Endodermal cell (in vitro differentiated cells): ENCODE measurements at places on chromosomes 4 and X.

DNA sequence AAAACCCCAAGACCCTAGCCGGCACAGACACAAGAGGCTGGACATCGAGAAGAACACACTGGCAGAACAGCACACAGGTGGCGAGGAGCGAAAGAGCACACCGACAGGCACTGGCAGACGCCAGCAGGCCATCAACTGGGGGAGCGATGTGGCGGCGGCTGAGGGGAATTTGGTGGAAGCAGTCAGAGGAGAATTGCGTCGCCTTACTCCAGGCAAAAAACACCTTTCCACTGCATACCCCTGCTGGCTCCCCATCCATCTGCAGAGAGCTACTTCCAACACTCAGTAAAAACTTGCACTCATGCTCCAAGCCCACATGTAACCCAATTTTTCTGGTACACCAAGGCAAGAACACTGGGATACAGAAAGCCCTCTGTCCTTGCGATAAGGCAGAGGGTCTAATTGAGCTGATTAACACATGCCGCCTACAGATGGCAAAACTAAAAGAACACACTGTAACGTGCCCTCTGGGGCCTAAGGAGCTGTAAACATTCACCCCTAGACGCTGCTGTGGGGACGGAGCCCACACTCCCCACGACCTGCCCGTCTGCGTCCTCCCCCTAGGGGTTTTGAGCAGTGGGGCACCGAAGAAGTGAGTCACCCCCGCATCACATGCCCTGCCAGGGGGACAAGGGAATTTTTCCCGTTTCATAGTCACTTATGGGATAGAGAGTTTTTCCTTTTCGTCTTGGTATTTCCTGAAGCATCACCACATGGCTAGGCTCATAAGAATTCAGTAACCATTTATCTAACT is 262.3 kb downstream of the KCTD8 start:
- H3K27me3 ChIP-seq = no peaks in the 10 kb centered on the region
- no peaks in the 10 kb centered on the region for H3K36me3 ChIP-seq
- H3K4me1 ChIP-seq = no peaks in the 10 kb centered on the region
- H3K4me3 ChIP-seq = no peak overlapping the region

- H3K4me3 ChIP-seq = no peak overlapping the region
- no peak for DNase-seq
- no peak overlapping the region for H3K27ac ChIP-seq
- H3K4me1 ChIP-seq = no peaks in the 10 kb centered on the region
- no peaks in the 10 kb centered on the region for H3K36me3 ChIP-seq
These were observed 353.3 kb downstream of the OPHN1 start for GRCh38 chrX:68079961-68080360.

DNA sequence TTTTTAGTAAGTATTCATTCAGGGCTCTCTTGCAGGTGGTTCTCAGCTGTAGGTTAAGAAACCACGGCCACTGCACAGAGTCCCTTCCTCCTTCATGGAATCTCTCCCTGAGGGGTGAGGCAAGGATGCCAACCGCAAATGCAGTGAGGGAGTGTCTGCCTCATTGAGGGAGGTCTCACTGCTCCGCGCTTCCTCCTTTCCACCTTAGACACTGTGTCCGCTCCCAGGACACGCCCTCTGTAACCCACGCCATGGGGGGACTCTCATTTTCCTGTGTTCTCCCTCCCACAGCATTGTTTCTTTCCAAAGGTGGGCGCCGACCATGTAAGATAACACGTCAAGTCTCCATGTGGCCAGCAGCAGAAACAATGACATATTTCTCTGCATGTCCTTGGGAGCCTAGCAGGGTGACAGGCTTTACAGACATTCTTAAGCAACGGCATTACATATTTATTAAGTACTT is 63.2 kb downstream of the SEPSECS start:
- no peak overlapping the region for H3K4me3 ChIP-seq
- no peaks in the 10 kb centered on the region for H3K36me3 ChIP-seq
- no peaks in the 10 kb centered on the region for H3K27me3 ChIP-seq
- peak; percentile 43 for DNase-seq
- no peak overlapping the region for H3K27ac ChIP-seq

DNA sequence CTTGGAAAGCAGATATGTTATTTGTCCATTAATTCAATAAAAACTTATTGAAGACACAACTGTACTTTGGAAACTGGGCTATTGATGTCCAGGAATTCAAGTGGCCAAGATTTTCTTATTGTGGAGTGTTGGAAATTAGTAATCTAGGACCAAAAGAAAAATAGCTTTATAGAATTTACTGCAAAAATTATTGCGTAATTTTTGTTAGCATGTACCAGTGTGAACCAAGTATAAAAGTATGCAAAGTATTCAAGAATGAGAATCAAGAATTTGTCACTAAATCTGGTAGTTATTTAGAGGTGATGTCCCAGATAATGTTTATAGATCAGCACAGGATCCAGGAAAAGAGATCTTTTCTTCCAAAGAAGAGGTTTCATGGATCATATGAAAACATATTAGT is 468.9 kb upstream of the CTSO start:
- H3K36me3 ChIP-seq = no peaks in the 10 kb centered on the region
- no peaks in the 10 kb centered on the region for H3K27me3 ChIP-seq
- H3K4me3 ChIP-seq = no peak overlapping the region
- DNase-seq = no peak
- no peak overlapping the region for H3K27ac ChIP-seq

- no peak overlapping the region for H3K27ac ChIP-seq
- H3K4me1 ChIP-seq = no peaks in the 10 kb centered on the region
- no peak overlapping the region for H3K4me3 ChIP-seq
- H3K36me3 ChIP-seq = no peaks in the 10 kb centered on the region
These were observed 20.6 kb downstream of the IGFBP7 start for GRCh38 chr4:57089549-57089948.

GRCh38 chr4:157172011-157172410 is 48.5 kb upstream of the GRIA2 start:
- no peak overlapping the region for H3K4me3 ChIP-seq
- no peak for DNase-seq
- H3K36me3 ChIP-seq = no peaks in the 10 kb centered on the region
- H3K4me1 ChIP-seq = no peaks in the 10 kb centered on the region
- H3K27ac ChIP-seq = no peak overlapping the region

- no peaks in the 10 kb centered on the region for H3K36me3 ChIP-seq
- no peak overlapping the region for H3K27ac ChIP-seq
- H3K4me3 ChIP-seq = no peak overlapping the region
- no peak for DNase-seq
These were observed 200.9 kb downstream of the DHRSX start for GRCh38 chrX:2299871-2300270.

DNA sequence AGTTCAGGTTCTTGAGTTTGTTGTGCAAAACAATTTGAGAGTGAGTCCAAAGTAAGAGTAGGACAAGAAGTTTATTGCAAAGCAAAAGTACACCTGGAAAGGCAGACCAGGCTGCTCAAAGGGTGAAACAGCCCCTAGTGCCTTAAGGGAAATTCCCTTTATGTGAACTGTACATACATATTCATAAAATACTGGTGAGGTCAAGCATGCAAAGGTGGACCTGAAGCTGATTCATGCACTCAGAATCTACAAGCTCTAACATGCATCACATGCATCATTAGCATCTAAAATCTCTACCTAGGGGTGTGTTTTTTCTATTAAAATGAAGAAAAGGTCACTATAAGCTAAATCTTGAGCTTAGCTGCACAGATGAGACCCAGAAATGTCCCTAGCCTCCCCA is 266.9 kb downstream of the SPATA18 start:
- no peak overlapping the region for H3K27ac ChIP-seq
- H3K4me1 ChIP-seq = no peaks in the 10 kb centered on the region

- no peak overlapping the region for H3K4me3 ChIP-seq
- no peak for DNase-seq
- H3K36me3 ChIP-seq = no peaks in the 10 kb centered on the region
- H3K27me3 ChIP-seq = no peaks in the 10 kb centered on the region
These were observed 104.1 kb downstream of the COX7B2 start for GRCh38 chr4:46804781-46805413.

DNA sequence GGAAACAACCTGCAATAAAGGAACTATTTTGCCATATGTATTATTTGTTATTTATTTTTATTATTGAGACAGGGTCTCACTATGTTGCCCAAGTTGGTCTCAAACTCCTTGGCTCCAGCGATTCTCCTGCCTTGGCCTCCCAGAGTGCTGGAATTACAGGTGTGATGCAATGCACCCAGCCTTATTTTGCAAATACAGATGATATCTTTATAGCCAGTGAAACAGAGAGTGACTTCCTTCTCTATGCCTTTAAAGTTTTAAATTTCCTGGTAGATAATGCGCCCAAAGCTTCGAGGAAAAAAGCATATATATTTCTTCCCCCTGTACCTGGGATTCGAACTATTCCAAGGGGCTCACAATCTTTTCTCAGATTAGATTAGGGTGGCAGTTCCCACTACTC is 601.1 kb upstream of the HTR2C start:
- no peaks in the 10 kb centered on the region for H3K36me3 ChIP-seq
- no peak for DNase-seq
- H3K27me3 ChIP-seq = no peaks in the 10 kb centered on the region
- H3K4me3 ChIP-seq = no peak overlapping the region

- peaks cover 3% of the 10 kb centered on the region for H3K4me1 ChIP-seq
- H3K36me3 ChIP-seq = no peaks in the 10 kb centered on the region
- H3K27ac ChIP-seq = peak overlapping the region; percentile 38
- no peaks in the 10 kb centered on the region for H3K27me3 ChIP-seq
These were observed 325.5 kb upstream of the F9 start for GRCh38 chrX:139204898-139205667.

GRCh38 chr4:108036213-108036612 is 46.5 kb downstream of the HADH start:
- DNase-seq = no peak
- no peak overlapping the region for H3K4me3 ChIP-seq
- no peaks in the 10 kb centered on the region for H3K4me1 ChIP-seq
- H3K27ac ChIP-seq = no peak overlapping the region

DNA sequence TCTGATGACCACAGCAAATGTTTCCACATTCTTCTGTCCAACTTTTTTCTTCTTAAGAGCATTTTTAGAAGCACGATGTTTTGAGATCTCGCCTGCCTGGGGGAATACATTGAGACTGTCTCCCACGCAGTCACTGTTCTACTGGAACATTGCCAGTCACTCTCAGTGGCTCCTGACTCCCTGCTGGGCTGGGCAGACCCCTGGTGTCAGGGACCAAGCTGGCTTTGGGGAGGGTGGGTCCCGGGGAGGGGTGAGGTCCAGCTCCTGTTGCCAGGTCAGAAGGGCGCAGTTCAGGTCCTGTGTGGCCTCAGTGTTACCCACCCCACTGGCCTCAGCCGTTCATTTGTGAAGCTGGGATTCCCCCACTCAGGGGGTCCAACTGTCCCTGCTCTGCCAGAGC is 18.9 kb upstream of the ABLIM2 start:
- no peak overlapping the region for H3K27ac ChIP-seq
- peaks cover 4% of the 10 kb centered on the region for H3K4me1 ChIP-seq
- H3K4me3 ChIP-seq = no peak overlapping the region
- no peaks in the 10 kb centered on the region for H3K27me3 ChIP-seq

DNA sequence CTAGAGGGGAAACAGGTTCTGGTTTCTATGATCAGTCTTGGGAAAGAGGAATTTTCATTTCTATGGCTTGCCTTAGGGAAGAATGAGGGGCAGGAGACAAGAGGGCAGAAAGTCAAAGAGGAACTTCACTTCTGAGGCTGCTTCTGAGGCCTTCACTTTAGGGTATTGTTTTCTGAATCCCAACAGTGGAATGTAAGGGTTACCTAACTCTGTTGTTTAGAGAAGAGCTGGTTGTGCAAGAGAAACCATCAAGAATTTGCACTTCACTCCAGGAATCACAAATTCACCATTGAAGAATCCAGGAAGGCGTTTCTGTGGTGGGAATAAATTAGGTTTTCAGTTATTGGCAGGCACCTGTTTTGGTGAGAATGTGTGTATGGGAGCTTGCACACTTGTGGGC is 126.7 kb upstream of the AMOT start:
- no peaks in the 10 kb centered on the region for H3K4me1 ChIP-seq
- no peak overlapping the region for H3K27ac ChIP-seq
- H3K36me3 ChIP-seq = no peaks in the 10 kb centered on the region
- H3K4me3 ChIP-seq = no peak overlapping the region
- H3K27me3 ChIP-seq = no peaks in the 10 kb centered on the region

DNA sequence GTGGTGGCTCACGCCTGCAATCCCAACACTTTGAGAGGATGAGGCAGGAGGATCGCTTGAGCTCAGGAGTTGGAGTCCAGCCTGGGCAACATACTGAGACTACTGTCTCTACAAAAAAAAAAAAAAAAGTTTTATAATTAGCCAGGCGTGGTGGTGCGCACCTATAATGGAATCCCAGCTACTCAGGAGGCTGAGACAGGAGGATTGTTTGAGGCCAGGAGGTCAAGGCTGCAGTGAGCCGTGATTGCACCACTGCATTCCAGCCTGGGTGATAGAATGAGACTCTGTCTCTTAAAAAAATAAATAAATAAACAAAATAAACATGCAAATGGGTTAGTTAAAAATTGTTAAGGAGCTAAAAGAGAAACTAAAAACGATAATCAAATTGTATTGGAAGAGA is 7.7 kb downstream of the GLOD5 start:
- no peak overlapping the region for H3K27ac ChIP-seq
- no peaks in the 10 kb centered on the region for H3K4me1 ChIP-seq
- no peaks in the 10 kb centered on the region for H3K36me3 ChIP-seq
- DNase-seq = no peak
- H3K27me3 ChIP-seq = no peaks in the 10 kb centered on the region
- H3K4me3 ChIP-seq = no peak overlapping the region

DNA sequence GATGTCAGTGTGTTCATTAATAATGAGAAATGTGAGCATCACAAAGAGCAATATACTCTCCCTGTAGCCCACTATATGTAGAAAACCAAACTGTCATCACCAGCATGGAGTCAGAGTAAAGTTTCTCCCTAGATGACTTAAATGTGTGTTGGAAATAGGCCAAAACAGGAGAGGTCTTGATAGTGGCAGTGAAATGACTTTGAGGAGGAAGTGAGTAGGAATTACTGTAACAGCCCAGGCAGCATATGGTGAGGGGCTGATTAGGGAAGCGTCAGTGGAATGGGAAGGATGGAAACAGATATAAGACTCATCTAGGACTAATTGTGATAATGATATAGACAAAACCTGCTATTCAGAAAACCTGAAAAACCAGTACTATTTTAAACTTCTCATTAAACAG is 83.9 kb downstream of the ATXN3L start:
- H3K4me3 ChIP-seq = no peak overlapping the region
- no peak overlapping the region for H3K27ac ChIP-seq
- H3K27me3 ChIP-seq = no peaks in the 10 kb centered on the region

DNA sequence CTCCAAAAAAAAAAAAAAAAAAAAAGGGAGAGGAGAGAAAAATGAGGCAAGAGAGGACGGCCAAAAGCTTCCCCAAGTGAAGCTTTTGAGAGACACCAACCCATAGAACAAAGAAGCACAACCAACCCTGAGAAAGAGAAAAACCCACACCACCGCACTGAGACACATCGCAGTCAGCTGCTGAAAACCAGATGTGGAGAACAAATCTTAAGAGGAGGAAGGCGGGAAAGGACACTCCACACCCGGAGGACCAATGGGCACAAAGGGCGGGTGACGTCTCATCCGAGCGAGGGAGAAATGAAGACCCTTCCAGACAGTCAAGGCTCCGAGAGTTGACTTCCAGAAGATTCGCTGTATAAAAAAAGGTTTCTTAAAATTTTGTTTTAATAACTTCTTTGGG is 112.1 kb downstream of the AFAP1 start:
- H3K4me3 ChIP-seq = no peak overlapping the region
- peaks cover 65% of the 10 kb centered on the region for H3K36me3 ChIP-seq
- no peak for DNase-seq
- H3K27me3 ChIP-seq = no peaks in the 10 kb centered on the region
- peaks cover 7% of the 10 kb centered on the region for H3K4me1 ChIP-seq
